ENCODE measurements at places on chromosomes 6 and 20.

GRCh38 chr6:143536461-143536865 is 24.9 kb upstream of the FUCA2 start:
- peak; percentile 56 for DNase-seq

- DNase-seq, result no peak
These were observed 208.0 kb upstream of the SASH1 start for GRCh38 chr6:148134592-148134991.

GRCh38 chr20:25274891-25275812 is 27.3 kb downstream of the PYGB start:
- DNase-seq, result no peak

DNA sequence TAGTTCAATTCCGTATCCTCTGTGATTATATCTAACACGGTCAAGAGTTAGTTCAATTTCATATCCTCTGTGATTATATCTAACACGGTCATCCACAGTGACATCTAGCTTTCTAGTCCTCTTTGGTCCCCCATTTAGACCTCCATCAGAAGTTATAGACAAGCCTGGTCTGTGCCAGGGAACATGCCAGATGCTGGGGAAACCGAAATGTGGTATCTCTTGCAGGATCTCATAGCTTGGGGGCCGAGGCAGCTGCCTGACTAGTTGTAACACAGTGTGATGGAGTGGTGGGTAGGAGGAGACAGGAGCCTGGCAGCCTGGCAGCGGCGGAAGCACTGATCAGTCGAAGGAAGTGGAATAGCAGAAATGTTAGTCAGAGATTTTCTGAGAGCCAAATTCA is 13.8 kb upstream of the SMOC2 start:
- DNase-seq, result no peak

- DNase-seq, result no peak
These were observed 38.2 kb upstream of the NKX2-4 start for GRCh38 chr20:21435576-21435975.

DNA sequence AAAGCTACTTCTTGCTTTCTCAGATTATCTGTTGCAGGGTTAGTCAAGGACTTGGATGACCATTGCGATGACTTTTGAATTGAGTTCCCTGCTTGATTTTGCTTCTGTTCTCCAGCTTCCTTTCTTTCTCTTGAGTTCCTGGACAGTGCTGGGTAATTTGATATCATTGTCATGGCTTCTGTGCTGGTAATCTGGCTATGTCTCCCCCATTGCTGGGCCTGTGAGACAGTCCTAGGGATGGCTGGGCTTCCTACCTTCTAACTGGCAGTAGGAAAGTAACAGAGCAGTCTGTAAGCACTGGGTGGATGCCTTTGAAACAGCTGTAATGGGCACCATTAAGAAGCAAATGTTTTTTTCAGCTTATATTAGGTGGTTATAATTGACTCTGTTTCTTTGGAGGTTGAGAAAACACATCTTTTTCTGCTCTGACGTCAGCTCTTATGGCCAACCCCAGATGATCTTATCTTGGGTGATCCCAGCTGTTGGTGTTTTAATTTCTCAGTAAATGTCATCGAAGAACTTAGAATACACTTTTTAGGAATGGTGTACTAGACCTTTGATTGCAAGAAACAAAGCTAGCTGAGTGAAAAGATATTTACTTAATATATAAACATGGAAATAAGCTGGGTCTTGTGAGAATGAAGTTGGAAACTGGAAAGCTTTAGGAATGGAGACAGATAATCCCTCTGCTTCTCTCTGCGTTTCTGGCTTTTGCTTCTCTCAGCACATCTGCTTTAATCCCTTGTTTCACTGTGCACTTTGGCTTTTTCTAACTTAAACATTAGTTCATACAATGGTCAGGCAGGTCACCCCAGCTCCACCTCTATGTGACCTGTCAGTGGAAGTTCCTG is 195.0 kb upstream of the MAN1A1 start:
- no peak for DNase-seq

- DNase-seq, result no peak
These were observed 75.6 kb downstream of the MMS22L start for GRCh38 chr6:97207383-97207782.

DNA sequence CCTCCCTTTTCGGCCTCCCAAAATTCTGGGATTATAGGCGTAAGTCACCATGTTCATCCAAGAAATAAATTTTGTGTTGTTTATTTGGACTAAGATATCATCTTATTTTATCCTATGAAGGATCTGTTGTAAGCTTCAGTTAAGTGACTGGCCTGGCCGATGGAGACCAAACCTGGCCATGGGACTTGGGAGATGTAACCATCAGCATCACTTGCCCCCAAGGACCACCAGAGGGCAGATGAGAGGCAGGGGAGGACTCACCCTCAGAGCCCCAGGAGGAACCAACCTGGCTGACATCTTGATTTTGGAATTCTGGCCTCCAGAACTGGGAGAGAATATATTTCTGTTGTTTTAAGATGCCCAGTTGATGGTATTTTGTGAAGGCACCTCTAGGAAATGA is 266.7 kb downstream of the CDH26 start:
- DNase-seq, result no peak

- no peak for DNase-seq
These were observed 16.1 kb downstream of the MYLK4 start for GRCh38 chr6:2734488-2735166.

GRCh38 chr6:5331845-5332442 is 70.6 kb downstream of the FARS2 start:
- no peak for DNase-seq

DNA sequence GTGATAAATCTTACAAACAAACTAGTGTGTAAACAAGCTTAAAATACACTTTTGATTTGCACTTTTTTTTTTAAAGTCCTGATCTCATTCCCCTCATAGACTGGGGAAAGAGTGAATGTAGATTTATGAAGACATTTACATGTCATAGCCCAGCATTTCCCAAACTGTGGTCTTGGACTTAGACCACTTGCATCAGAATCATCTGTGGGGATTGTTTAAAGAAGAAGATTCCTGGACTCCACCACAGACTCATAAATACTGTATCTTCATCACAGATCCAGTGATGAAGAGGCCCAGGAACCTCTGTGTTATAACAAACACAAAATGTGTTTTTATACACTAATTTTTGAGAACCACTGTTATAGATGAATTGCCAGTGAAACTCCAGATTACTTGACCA is 99.5 kb downstream of the KCNQ5 start:
- DNase-seq, result no peak

- peak; percentile 86 for DNase-seq
These were observed 249.0 kb upstream of the OPRM1 start for GRCh38 chr6:153790048-153790447.

DNA sequence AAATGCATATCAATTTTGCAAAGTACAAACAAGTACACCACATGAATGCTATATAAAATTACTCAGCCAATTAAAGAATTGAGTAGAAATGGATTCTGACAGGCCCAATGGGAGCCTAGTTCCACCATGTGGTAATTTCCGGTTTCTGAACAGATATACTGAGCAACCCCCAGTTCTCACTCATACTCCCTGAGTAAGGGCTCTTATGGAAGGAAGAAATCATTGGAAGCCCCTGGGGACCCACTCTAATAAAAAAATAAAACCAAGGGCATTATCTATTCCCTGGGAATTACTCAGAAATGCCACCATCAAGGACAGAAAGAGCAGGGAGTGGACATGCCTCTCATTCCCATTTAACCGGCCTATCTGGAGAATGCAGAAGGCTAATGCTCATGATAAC is 34.6 kb downstream of the STX7 start:
- no peak for DNase-seq

GRCh38 chr6:41707565-41708200 is 27.7 kb downstream of the TFEB start:
- no peak for DNase-seq

DNA sequence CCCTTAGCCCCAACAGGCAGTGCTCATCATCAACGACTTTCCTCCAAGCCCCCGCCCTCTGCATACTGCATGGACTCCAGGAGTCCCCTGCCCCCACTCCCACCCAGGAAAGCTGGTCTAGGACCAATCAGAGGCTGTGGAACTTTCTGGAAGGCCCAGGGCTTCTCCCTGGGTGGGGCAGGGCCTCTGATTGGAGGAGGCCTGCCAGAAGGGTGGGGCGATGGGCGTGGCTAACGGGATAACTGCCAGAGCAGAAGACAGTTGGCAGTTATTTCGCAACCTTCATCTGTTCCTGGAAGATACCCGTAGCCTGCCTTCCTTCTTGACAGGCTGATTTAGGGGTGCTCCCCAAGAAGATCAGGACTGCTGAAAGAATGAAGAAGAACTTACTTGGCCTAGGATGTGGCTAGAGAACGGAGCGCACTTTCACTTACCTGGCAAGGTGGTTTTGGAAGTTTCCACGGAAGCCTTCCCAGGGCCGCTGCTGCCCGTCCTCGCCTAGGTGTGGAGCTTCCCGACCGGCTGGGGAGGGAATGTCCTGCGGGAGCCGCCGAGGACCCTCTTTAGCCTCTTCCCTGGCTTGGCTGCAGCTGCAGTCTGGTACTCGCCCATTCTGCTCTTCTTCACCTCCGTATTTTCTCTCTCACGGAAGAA is 209.0 kb downstream of the LRFN2 start:
- no peak for DNase-seq

Measured in small intestine (tissue), 16 donors.